ENCODE measurements at places on chromosomes 6 and 20.

- DNase-seq, result no peak
These were observed 49.2 kb downstream of the GNAS start for GRCh38 chr20:58901488-58902402.

GRCh38 chr20:8720089-8720488 lies 348.8 kb upstream of the PLCB4 start:
- no peak for DNase-seq

DNA sequence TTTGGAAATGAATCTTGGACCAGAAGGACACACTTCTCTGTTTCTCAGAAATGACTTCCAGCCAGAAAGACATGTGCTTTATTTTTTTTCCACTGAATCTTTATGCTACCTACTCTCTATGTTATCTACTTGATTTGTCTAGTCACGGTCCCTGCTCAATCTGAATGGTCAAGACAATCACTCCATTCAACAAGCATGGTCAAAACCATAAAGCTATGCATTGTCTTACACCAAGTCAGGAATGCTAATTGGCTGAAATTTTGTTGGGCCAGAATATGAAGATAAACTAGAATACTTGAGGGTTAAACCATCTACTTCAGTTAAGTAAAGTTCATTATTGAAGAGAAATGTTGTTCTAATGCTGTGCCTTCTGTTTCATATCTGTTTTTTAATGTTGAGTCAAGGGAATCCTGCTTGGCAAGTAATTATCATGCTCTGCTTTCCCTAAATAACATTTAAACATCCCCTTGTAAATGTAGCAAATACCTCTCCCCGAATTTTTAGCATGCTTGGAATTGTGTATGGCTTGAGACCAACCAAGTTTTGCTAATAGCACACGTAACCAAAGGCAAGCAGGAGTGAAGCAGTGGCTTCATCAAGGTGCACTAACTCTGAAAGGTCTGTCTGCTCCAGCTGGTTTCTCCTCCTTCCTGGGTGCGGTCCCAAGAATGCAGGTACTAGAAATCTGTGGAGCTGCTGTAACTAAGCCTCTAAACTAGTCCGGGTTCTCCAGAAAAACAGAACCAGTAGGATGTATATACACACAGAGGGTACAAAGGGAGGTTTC lies 190.3 kb upstream of the CDYL start:
- no peak for DNase-seq

DNA sequence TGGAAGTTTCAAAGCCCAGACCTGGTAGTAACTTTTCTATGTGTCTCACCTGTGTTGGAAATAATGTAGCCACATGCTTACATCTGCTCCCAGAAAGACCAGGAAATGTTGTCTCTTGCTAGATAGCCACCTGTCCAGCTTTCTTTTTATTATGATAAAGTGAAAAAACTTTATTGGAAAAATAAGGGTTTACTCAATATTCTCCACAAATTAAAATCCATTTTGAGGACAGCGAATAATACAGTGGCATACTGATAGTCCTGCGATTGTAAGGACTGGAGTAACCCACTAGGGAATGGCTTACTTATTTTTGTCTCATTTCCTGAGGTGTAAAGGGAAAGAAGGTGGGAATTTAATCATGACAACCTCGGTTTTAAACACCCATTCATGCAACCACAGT lies 100.1 kb downstream of the HFE start:
- no peak for DNase-seq

GRCh38 chr6:7642791-7643190 lies 52.8 kb downstream of the SNRNP48 start:
- DNase-seq, result no peak

DNA sequence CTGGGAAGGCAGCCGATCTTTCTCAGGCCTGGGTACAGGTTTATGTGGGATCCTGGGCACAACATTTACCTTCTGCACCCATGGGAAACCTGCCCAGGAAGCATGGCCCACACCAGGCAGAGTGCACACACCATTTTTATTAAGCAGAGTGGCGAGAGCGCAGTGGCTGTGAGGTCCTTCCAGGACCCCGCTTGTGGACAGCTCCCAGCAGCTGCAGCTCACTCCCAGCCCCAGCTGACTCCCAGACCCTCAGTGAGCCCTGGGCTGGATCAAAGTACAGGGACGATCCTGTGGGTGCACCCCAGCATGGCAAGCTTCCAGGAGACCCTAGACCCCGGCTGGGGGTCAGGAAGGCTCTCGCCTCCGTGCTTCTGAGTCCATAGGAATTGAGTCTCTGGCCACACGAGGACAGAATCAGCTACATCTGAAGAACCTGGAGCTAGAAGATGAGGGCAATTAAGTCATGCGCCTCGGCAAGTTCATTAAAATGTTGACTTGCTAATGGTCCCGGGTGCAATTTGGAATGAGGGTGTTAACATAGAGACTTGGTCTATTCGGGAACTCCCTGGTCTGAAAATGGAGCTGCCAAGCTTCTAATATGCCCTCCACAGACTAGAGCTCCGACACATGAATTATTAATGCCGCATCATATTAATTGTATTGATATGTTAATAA lies 65.4 kb upstream of the SLCO4A1 start:
- DNase-seq, result no peak

- no peak for DNase-seq
These were observed 36.6 kb upstream of the ADTRP start for GRCh38 chr6:11815231-11815630.

GRCh38 chr6:167829513-167829912 lies 2.8 kb downstream of the AFDN start:
- DNase-seq, result no peak

GRCh38 chr6:3882431-3882830 lies 33.3 kb downstream of the FAM50B start:
- no peak for DNase-seq

GRCh38 chr6:35599761-35600658 lies 87.3 kb upstream of the TULP1 start:
- DNase-seq, result no peak

- no peak for DNase-seq
These were observed 992.5 kb upstream of the ADGRB3 start for GRCh38 chr6:67642582-67642981.

DNA sequence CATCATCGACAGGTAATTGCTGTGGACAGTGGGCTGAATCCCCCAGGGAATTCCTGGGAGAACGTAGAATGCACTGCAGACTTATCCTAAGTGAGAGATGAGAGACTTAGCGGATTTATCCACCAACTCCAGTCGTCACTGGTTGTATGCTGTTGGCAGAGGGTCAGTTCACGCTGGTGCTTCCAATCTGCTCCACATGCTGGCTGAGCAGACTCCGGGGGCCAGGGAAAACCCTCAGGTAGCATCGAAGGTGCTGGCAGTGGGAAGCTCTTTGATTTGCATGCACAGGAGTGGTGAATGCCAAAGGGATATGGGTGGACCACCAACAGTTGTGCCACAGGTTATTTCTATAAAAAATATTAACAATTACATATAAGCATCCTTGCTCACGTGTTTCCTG lies 20.2 kb downstream of the TTLL9 start:
- no peak for DNase-seq

DNA sequence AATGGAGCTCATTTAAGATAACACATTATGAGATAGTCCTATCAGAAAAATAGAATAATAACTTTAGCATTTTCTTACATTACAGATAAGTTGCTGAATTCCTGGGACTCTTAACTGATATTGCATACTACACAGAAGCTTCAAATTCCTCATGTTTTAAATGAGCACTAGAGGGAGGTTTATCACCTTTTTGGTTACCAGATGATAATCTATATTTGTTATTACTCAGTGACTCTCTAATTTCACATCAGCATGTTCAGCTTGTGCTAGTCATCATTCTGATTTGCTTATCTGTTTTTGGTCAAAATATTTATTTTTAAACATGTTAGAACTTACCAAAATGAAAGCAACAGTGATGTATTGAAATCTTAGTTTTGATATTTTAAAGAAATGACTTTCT lies 20.5 kb upstream of the GJA10 start:
- DNase-seq, result no peak

- no peak for DNase-seq
These were observed 7.9 kb downstream of the ZC2HC1B start for GRCh38 chr6:143872201-143872600.

GRCh38 chr6:169112483-169113320 lies 140.9 kb downstream of the THBS2 start:
- DNase-seq, result peak; percentile 44

- no peak for DNase-seq
These were observed 198.9 kb downstream of the CLIC5 start for GRCh38 chr6:45816674-45817297.

DNA sequence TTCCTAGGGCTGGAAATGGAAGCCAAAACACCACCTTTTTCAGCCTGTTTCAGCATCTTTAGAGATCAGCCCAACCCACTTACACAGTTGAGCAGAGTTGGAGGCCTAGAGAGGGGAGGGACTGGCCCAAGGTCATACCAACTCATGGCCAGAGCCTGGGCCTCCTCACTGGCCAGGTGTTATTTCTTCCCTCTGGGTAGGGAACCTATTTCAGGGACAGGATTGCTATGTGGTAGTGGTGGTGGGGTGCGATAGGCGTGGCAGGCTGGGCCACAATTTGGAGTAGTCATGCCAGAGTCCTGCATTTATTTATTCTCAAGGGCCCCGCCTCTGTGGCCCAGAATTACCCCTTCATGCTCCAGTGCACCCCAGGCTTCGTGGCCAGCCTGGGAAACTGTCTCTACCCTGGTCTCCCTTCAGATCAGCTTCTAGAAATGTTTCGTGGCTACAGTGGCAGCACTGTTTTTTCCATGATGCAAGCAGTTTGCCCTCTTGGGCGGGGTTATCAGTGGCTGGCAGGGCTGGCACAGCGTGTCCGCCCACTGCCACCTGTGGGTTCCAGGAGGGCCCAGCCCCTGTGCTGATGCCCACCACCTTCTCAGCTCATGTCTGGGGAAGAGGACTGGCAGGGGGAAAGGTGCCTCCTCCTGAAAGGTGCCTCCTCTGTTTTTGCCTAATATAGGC lies 6.2 kb downstream of the VEGFA start:
- no peak for DNase-seq

- no peak for DNase-seq
These were observed 68.3 kb downstream of the ANKRD6 start for GRCh38 chr6:89501222-89501621.
